Stimulated activated CD4-positive, alpha-beta T cell treated with anti-CD3 and anti-CD28 coated beads, Interleukin-1b, Interleukin-23, amount 100 ng/mL, for 24 hours (primary cell): ENCODE measurements at places on chromosomes 13 and 19.

DNA sequence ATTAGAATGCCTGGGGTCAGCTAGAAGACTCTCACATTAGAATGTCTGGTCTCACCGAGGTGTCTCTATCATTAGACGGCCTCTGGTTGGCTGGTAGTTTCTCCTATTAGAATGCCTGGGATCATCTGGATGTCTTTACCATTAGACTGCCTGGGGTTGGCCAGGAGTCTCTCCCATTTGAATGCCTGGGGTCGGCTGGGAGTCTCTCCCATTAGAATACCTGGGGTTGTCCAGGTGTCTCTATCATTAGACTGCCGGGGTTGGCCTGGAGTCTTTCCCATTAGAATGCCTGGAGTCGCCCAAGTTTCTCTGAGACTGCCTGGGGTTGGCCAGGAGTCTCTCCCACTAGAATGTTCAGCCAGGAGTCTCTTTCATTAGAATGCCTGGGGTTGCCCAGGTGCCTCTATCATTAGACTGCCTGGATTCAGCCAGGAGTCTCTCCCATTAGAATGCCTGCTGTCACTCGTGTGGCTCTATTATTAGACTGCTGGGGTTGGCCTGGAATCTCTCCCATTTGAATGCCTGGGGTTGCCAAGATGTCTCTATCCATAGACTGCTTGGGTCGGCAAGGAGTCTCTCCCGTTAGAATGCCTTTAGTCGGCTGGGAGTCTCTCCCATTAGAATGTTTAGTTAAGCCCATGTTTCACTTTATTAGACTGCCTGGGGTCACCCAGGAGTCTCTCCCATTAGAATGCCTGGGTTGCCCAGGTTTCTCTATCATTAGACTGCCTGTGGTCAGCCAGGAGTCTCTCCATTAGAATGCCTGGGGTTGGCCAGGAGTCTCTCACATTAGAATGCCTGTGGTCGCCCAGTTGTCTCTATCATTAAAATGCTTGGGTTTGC lies 1467.8 kb downstream of the UQCRFS1 start:
- no peak for DNase-seq

DNA sequence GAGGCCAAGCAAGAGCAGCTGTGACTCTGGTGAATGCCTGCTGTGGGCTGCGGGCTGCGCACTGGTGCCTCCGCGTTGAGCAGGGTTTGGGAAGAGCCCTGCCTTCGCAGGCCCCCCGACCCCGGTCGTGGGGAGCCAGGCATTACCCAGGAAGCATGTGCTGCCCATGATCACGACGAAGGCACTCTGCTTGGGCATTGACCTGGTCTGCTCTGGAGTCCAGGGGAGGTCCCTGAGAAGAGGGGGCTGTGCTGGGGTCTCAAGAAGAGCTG lies 19.2 kb downstream of the RANBP3 start:
- no peak for DNase-seq

DNA sequence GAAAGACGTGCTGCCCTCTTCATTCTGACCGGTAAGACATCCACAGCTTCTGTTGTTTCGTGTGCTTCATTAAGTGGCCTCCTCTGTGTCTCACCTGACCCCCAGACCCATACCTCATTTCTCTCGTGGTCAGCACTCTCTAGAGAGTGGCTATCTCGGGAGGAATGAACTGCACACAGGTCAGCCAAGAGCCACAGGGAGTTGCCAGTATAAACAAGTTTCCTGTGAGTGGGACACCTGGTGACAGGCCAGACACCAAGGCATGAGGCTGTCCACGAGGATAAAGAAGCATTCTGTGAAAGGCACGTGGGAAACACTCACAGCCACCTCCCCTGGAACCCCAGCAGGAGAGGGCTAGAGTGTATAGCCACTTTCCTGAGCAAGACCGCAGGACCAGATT lies 115.8 kb downstream of the NUFIP1 start:
- DNase-seq = no peak

- DNase-seq = no peak
Observed at GRCh38 chr19:15986701-15987100, 37.9 kb downstream of the OR10H4 start.

- DNase-seq = no peak
Observed at GRCh38 chr19:33486407-33486806, 35.2 kb downstream of the PEPD start.

DNA sequence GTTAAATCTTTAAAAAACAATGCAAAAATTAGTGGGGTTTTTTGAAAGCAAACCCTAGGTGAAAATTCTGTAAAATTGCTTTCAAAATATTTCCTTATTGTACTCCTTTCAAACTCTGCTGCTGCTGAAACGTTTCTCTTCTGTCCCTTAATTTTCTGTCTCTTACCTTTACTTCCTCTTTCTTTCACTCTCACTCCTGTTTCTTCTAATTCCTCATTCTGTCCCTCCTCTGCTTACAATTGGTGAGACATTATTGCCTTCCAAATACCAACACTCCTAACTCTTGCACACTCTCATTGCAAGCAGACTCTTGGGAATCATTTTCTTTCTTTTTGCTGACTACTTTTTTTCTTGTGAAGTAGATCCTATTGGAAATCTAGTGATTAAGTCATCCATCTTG lies 685.6 kb upstream of the SLITRK1 start:
- no peak for DNase-seq

DNA sequence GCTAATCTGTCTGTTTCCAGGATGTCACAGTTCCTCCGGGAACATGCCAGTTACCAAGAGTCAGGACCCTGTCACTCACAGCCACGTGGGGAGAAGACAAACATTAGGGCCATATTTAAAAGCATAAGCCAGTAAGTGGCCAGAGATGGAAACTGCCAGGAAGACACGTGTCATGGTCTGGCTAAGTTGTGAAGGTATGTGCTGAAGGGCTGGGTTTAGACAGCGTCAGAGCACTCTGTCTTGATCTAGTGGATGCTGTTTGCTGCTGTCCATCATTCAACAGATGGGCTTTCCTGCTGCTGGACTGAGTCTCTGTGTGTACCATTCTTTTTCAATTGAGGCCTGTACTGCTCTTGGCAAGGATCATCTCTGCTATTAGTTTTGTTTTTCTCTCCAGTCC lies 128.6 kb downstream of the HS6ST3 start:
- DNase-seq = no peak

GRCh38 chr13:85737952-85738351 lies 61.3 kb downstream of the SLITRK6 start:
- no peak for DNase-seq

DNA sequence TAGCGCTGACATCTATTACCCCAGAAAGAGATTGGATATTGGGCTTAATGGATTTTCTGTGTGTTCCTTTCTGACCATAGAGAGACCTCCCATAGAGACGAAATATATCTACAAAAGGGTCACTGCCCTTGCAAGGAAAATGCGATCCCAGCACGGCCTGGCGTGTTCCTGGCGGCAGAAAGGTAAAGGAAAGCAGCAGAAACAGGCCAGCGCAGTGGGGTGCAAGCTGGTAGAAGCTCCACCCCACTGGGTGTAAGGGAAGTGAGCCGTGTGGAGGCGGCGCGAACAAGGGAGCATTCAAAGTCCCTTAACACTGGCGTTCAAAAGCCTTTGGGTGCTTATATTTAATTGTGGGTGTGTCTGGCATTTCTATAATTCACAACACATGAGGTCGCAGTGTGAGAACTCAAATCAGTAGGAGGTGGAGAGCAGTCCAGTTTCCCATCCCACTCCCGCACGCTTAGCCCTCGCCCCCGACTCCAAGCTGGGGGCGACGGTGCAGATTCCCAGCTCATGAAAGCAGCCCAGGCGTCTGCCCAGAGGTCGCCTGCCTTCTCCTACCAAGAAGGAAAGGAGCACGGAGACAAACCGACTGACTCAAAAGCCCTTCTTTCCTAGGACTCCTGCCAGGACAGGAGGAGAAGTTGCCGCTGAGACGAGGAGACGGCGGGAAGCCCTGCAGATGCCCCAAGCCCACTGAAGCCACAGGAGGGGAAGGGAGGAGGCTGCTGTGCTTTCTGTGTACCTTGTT lies 478.4 kb downstream of the FOXO1 start:
- DNase-seq = no peak

DNA sequence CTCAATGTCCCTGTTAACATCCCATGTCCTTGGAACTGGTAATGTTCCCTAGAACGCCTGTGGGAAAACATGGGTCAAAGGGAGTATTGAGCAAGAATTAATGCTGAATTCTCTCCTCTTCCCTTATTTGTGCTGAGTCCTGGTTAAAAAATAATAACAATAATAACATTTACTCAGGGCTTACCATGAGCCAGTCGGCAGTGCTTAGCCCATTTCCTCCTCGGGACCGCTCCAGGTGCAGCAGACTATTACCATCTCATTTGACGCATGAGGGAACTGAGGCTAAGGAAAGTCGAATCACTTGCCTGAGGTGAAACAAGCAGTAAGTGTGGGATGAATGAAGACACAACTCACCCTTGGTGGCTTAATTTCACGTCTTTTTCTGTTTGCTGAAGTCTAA lies 33.6 kb upstream of the SLC15A1 start:
- DNase-seq = no peak

DNA sequence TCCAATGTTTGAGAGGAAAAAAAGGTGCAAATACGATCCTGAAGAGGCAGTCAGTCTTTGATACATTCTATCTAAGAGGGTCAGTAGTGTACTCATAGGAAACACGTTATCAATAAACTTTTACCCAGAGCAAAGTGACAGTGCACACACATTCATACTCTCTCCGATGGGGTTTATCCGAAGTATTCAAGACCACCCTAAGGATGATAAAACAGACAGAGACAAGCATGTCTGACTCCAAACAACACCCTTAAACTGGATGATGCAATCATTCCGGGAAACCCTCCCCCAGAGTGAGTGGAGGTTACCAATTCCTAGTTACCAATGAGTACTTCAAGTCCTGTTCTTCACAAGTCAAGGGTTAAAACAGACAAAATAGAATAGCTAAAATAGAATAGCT lies 79.1 kb downstream of the DNAJC3 start:
- no peak for DNase-seq

DNA sequence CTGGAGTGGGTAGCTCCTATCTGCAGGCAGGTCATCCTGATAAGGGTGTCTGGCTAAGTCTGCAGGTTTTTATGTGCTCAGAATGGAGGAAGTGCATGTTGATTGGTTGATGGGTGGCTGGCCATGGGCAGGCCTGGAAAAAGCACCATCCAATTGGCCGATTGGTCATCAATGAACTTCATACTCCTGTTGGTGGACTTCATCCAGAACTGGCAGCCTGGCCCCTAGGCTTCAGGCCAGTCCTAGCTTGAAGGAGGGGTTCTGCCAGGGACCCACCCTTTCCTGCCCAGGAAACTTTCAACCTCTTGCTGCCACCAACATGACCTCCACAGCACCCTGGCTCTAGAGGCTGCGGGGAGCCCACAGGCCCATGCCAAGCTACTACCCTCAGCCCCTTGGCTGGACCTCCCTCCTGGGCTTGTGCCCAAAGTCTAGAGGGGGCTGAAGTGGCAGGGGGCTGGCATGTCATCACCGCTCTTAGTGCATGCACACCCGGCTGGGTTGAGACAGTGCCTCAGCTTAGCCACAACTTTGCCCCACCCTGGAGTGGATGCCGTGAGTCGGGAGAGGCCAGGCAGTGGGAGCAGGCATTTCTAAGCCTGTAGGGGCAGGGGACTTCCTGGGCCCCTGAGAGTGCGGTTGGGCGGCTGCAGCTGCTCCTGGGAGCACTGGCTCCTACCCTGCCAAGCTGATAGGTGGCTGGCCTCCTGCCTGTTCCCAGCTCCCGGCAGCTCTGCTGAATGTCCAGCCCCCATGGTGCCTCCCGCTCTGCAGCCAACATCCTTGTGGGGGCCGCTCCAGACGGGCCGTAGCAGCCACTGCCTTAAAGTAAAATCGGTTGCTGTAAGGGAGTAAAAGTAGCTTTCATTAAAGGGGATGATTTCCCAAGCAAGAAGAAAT lies 13.2 kb downstream of the DNAJC15 start:
- DNase-seq = no peak

- DNase-seq = no peak
Observed at GRCh38 chr13:70612881-70613280, 504.6 kb upstream of the KLHL1 start.

- no peak for DNase-seq
Observed at GRCh38 chr13:44318161-44318560, 55.5 kb upstream of the SERP2 start.

- DNase-seq = no peak
Observed at GRCh38 chr13:46554951-46555350, 2.0 kb downstream of the LRCH1 start.

- DNase-seq = no peak
Observed at GRCh38 chr13:102564564-102564963, 32.2 kb upstream of the TPP2 start.

- no peak for DNase-seq
Observed at GRCh38 chr19:51681286-51681941, 11.7 kb upstream of the SPACA6 start.

DNA sequence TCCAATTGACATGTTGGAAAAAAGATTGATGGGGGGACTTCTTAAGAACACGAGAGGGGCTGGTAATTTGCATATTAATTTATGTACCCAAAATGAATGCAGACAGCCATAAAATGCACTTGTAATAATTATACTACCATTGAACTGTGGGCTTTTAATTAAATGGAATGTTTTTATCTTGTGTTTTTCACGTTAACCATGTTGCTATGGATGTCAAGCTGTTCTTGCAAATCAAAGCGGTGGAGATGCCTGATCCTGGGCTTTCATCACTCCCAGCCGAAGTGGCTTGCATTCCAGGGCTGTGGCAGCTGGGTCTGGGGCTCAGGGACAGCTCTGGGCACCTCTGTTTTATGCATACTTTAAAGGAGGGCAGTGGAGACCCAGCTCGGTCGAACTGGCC lies 179.4 kb upstream of the TMTC4 start:
- no peak for DNase-seq

GRCh38 chr13:28451482-28452217 lies 43.3 kb downstream of the FLT1 start:
- no peak for DNase-seq

DNA sequence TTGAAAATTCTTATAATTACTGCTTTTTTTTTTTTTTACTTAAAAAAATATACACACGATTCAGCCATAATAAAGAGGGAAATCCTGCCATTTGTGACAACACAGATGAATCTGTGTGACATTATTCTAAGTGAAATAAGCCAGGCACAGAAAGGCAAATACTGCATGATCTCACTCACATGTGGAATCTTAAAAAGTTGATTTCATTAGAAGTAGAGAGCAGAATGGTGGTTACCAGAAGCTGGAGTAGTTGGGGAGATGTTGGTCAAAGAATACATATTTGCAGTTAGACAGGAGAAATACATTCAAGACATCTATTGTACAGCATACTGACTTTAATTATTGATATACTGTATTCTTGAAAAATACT lies 116.2 kb downstream of the KLF12 start:
- no peak for DNase-seq

DNA sequence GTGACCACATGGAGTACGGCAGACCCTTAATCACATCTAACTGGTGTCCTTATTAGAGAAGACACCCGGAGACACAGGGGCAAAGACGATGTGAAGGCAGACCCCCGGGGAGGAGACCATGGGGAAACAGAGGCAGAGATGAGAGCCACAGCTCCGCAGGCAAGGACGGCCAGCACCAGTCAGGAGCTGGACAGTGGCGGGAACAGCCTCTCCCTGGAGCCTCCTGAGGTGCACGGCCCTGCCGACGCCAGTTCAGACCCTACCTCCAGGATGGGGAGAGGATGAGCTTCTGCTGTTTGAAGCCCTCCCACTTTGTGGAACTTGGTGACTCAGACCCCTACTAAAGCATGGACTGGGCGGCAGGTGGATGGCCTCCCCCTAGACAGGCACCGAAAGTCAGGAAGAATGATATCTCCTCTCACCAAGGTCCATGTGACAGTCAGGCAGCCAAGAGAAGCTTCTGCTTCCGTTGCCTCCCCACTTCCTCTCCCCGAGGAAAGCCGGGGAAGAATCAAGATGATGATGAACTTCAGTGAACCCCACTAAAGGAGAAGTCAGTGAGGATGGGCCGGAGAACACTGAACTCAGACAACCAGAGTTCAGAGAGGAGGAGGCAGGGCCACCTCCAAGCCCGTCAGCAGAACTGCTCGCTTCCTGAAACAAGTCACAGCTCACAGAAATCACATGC lies 25.4 kb downstream of the RAB20 start:
- no peak for DNase-seq
